ENCODE measurements at places on chromosomes 13 and 19.

DNA sequence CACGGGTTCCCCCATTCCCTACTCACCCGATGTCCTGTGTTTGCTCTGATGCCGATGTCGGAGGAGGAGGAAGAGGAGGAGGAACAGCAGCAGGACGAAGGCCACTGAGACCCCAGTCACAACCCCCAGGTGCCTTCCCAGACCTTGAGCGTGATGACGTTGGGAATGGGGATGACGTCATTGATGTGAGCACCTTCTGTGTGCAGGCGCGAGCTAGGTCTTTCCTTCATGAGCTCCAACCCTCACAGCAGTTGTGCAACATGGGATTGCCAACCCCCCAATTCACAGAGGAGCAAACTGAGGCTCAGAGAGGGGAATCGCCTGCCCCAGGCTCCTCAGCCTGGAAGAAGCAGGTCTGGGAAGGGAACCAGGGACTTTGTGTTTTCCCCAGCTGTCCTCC is 4.2 kb downstream of the LILRB5 start:
- no peak for DNase-seq

GRCh38 chr19:41546386-41546789 is 29.6 kb upstream of the CEACAM21 start:
- DNase-seq: no peak

- DNase-seq: peak; percentile 64
These were observed 722 bp upstream of the ICAM1 start for GRCh38 chr19:10270180-10270615.

DNA sequence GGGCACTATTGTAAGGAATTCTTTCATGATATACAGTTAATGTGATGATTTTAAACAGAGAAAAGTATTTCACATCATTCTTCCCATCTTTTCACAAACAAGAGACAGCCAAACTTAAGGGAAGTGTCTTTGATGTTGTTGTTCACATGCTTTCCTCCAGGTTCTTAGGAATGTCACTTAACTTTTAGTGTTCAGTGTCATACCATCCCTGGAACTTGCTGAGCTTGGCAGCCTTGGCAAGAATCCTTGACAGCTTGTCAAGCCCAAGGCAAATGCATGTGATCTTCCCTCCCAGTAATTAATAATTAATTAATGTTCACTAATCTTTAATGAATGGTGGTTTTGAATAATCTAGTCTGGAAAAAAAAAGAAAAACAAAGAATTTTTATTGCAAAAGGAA is 727.9 kb upstream of the PRR20A start:
- DNase-seq: no peak

DNA sequence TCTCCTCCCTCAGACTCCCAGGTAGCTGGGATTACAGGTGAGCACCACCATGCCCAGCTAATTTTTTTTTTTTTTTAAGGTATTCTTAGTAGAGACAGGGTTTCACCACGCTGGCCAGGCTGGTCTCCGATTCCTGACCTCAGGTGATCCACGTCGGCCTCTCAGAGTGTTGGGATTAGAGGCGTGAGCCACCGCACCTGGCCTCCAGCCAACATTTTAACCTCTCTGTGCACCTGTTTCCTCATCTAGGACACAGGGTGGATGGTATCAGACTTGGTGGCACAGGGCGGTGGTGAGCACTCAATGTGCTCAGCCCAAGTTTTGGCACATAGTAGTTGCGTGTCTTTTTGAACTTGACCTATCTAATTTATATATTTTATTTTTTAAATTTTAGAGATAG is 12.5 kb downstream of the APBA3 start:
- no peak for DNase-seq

DNA sequence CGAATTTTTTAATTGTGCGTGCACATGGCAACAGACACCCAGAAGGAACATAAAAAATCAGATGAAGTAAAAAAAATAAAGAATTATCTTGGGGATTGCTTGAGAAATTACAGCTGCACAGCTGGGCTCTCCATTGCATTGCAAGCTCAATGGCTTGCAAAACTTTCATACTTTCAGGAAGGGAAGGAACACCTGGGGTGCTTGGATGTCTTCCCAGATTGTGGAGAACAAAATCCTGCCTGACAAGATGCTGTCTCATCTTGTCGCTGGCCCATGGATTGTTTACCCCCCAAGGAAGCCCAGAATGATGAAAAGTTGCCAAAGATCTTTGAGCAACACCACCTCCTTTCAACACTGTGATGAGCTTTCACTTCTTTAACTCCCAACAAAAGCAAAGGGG is 11.0 kb upstream of the CASP14 start:
- no peak for DNase-seq

DNA sequence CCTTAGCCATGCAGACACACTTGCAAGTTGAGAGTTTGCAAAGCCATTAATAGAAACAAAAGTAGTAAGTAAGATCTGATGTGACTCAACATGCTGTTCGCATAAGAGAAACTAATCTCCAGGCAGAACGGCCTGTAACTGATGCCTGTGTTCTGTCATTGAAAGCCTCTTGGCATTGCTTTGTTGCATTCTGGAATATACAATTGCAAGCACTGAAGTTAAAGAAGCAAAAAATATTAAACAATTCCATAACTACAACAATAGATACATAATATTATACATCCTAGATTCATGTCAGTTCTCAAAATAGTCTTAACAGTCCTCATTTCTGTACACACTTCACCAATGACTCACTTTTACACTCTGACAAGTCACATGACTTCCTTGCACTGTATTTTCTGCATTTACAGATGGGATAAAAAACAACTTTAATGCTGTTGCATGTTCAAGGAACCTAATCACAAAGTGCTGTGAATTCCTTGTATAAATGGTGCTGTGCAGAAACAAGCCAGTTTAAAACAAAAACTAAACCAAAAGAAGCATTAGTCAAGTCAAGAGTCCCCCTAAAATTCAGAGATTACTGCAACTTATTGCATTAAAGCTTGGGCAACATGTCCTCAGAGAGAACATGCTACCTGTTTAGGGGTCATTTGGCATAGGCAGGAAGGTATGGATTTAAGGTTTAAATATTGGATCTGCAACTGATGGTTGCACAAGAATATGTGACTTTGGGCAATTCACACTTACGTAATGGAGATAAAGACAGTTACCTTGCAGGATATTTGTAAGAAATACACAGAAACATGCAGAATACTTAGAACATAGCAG is 79.5 kb upstream of the SERP2 start:
- DNase-seq: no peak

Measured in stimulated activated CD8-positive, alpha-beta memory T cell treated with anti-CD3 and anti-CD28 coated beads, Interleukin-12 subunit alpha, Interleukin-12 subunit beta, amount 100 ng/mL, for 4 hours (primary cell).